HS-27A (cell line): ENCODE measurements at places on chromosomes 3 and 15.
A peak's percentile ranks its signal among the peaks of the same experiment; 100 is the strongest.

DNA sequence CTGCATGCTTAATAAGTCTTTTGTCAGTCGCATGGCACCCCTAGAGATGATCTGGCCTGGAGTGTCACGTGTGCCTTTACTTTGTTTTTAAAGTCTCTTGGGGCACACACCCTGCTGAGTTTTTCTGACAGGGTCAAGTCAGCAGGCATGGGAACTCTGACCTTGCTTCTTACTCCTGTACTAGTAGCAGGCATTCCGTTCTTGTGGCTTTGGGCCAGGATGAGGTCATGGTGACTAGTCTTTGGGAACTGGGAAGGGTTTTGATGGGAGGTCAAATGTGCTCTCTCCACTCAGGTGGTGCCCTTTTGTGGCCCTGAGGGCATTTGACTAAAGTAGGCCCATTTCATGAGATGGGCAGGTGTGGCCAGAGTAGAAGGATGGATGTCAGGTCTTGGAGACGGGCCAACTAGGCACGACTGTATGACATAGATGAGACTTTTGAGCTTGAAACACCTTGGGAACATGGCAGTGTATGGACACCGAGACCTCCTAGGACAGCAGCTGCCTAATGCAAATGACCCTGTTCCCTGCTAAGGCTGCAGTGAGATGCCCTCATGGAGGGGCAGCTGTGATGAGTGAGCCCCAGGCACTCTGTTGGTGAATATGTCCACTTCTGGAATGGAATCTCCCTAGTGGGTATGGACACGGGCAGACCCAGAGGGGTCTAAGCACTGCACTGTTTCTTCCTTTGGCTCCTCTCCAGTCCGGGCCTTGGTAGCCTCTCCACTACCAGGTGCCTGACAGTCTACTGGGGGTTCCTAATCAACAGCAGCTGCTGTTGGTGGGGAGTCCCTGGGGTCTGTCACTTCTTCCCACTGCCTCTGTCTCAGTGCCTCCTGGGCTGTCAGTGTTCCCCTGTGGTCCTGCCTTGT lies 16.4 kb downstream of the SRPRB start:
- peak; percentile 56 for DNase-seq

- no peak for DNase-seq
Observed at GRCh38 chr3:14730703-14731382, 55.9 kb downstream of the C3orf20 start.

DNA sequence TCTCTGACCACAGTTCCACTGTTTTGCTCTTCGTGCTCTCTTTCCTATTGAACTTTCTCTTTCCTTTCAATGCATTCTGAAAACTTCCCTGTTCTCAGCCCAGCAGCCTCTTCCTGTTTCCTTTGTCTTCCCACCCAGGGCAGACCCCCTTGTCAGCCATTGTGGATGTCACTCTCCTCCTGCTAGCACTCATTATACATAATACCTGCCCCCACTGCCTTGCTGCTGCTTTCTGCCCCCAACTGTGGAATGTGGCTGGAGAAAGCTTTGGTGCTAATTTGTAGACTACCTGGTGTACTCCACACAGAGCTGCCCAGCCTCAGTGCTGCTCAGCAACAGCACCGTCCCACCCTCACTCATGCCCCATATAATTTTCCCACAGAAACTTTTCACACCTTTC lies 80.2 kb downstream of the CHCHD6 start:
- DNase-seq: no peak

DNA sequence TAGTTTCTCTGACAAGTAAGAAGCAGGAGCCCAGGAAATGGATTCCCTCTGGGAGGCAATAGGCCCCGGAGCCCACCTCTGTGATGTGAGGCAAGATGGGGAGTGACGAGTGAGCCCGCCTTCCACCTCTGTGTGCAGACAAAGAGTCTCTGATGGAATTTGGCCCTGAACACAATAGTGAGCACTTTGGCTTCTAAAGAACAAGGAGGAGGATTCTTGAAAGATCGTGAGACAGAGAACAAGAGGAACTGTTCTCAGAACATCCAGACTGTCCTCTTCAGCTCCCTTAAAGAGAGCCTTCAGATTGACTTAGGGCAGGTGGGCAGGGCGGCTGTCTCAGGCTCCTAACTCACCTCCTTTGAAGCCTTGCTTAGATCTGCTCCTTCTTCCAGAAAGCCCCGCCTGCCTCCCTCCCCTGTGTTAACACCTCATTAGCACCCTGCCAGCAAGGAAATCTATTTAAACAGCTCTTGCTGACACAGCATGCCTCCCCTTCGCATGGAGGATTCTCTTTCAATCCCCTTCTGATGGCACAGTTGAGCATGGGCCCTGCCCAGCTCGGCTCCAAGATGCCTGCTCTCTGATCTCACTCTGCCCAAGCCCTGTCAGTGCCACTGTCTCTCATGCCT lies 430.3 kb downstream of the NTRK3 start:
- no peak for DNase-seq

- DNase-seq: no peak
Observed at GRCh38 chr3:22982981-22983587, 220.0 kb upstream of the UBE2E2 start.

DNA sequence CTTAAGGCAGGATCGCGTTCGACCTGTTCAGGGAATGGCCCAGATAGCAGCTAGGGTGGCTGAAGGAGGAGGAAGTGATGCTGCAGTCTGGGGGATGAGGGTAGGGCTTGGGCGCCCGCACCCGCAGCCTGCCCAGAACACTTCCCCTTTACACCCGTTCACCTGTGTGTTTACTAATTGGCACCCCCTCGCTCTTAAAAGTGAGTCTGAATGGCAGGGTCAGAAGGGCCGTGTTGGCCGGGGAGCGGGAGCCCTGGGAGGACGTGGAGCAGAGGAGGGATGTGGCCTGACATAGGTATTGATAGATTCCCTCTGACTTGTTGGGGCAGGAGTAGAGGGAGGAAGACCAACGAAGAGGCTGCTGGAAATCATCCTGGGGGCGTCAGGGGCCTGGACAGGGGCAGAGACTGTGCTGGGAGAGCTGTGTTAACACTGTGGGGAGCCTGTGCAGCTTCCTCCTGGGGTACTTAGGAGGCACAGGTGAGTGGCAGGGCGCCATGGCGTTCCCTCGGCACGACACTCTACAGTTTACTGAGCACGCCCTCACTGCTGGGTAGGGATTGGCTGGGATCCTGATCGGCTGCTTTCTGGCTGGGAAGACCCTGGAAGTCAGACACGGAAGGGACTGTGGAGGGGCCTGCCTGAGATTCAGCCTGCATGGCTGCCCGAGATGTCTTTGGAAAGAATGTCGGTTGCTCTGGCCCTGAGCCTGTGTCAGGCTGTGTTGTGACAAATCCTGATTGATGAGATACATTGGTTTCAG lies 51.7 kb downstream of the SLC6A6 start:
- DNase-seq: no peak

DNA sequence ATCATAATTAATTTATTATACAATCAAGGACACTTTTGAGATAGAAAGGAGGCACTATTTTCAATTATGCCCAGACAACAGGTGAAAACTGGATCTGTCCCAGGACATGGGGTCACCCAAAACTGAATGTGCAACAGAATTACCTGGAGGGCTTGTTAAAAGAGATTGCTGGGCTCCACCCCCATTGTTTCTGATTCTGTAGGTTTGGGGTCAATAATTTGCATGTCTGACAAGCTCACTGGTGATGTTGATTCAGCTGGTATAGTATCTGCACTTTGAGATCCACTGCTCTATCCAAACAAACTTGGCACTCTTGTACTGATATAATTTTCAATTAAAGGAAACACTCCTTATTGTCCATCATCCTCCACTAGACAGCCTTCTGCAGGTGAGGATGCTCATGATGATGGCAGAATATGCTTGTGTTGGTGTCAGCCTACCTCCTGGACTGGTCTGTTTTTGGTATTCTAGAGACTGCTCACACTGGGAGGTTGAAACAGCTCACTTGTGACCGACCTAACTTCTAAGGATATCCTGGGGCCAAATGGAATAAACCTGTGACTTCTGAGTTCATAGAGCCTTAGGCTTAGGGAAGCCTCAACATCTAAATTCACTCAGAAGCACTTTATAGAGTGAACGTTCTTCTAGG lies 2.2 kb downstream of the P2RY14 start:
- no peak for DNase-seq

GRCh38 chr3:129690406-129690805 lies 83.9 kb upstream of the PLXND1 start:
- peak; percentile 39 for DNase-seq
